ENCODE measurements at places on chromosomes 12 and 14.

DNA sequence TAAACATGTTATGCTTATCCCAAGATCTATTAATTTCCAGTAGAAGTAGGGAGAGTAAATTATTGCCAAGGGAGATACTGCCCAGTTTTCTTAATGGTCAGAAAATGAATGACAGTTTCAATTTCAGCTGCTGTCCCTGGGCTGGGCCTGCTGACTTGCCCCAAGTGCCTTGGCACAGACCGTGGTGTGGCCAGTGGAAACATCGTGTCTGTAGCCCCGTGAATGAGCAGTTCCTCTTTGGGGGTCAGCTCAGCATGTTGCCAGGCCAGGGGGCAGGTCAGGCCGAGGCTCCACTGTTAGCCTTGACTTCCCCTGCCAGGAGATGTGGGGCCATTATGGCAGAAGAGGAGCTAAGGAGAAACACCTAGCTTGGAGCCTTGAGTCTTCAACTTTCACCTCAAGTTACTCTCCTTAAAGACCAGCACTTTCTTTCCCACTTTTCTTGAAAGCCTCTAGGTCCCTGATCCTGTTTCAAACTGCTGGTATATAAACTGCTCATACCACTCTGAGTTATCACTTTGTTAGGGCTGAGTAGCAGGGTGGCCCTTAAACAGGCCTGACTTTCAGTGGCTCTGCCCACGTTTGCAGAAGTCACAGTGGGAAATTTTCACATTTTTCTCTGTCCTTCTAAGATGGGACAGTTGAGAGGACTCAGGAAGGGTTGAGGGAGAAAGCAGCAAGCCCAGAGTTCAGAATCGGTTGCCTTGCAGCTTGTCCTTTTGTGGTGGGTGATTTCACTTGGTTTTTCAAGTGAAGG, 73.2 kb downstream of the SUSD6 start:
- no peak for DNase-seq

- DNase-seq, result peak; percentile 16
Observed at GRCh38 chr14:95480109-95480886, 36.2 kb downstream of the SYNE3 start.

DNA sequence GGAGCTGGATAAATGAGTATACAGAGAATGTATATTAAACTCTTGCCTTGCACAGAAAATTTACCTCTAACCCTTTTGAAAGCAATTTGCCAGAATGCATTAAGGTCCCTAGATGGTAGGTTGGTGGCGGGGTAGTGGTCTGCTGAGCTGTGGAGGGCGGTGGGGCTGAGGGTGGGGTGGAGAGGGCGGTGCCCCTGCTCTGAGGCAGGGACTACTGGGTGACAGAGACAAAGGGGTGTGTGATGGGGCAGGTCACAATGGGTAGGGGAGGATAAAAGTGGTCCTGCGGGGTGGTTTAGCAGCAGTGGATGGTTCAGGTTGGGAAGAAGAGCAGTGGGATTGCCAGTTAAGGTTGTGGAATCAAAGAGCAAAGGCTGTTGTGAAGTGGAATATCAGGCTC, at the start of gene GARIN6:
Gene GARIN6 (plus strand): TSS at position 301 of the 400 bp plus-strand sequence. CDS start 422 bp downstream, outside the sequence.
- DNase-seq, result no peak

DNA sequence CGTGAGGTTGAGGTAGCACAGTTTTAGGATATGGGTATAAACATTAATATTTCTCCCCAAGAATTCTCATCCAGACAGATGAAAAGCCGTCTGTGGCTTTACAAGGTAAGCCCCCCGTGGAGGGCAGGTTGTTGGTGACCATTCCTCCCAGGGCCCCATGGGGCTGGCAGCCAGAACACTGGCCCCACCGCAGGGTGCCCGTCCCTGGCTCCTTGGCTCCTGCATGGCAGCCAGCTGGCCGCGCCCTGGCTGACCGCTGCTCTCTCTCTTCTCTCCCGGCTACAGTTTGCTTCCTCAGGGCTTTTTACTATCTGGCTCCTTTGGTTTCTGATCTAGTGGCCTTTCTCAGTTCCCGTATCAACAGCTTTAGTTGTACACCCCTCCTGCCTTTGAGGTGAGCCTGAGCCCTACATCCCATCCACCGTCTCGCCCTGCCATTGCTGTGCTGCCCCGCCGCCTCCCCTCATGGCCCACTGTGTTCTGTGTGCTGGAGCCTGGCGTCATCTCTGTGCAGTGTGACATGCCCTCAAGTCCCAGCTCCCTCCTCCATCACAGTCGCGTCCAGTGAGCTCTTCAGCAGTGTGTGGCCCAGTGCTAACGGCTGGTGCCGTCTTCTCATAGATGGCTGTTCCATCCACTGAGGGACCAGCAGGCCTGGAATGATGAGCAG, 25.8 kb downstream of the RAB35 start:
- no peak for DNase-seq

- DNase-seq, result no peak
Observed at GRCh38 chr14:60197629-60198303, 32.6 kb upstream of the DHRS7 start.

DNA sequence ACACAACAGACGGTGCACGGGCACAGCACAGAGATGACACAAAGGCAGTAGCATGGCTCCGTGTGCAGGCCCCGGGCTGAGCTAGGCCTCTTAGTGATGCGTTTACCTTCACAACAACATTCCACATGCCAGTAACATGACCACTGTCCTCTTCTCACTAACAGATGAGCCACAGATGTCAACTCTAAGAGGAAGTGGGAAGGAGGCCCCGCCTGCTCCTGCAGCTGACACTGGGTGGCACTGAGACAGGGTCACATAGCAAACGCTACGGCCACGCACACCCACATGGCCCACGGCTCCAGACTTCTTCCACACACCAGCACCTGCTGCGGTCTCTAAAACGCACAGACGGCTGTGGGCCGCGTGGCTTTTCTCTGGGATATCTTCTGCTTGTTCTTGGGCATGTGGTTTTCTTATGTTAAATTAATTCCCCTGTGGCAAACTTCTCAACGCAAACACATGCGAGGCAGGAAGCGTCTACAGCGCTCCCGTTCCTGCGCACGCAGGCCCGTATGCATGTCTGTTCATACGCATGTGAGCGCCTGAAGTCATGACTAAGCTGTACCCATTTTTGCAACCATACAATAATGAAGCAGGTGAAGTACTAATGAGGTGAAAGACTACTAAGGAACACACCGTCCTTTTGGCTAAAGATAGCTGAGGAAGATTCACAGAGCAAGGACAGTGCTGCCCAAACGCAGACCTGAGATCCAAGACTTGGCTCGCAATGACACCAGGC, 26.8 kb downstream of the AMN start:
- peak; percentile 32 for DNase-seq

GRCh38 chr12:50803230-50803875, 39.4 kb upstream of the TMPRSS12 start:
- DNase-seq, result no peak

DNA sequence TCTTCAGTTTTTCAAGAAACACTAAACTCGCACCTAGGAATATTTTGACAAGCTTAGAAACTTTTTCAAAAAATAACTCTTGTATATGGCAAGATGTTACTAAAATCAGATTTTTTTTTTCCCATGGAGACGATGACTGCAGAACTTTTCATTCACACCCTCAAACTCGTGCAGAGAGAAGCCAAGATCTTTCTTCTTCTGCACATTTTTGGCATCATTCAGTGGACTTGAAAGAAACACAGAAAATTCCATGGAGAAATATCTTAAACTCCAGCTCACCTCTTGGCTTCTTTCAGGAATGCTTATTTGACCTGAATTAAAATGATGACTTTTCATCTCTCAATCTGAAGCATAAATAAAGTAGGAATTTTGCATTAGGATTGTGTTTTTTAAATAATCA, 919.4 kb downstream of the NRXN3 start:
- DNase-seq, result no peak

DNA sequence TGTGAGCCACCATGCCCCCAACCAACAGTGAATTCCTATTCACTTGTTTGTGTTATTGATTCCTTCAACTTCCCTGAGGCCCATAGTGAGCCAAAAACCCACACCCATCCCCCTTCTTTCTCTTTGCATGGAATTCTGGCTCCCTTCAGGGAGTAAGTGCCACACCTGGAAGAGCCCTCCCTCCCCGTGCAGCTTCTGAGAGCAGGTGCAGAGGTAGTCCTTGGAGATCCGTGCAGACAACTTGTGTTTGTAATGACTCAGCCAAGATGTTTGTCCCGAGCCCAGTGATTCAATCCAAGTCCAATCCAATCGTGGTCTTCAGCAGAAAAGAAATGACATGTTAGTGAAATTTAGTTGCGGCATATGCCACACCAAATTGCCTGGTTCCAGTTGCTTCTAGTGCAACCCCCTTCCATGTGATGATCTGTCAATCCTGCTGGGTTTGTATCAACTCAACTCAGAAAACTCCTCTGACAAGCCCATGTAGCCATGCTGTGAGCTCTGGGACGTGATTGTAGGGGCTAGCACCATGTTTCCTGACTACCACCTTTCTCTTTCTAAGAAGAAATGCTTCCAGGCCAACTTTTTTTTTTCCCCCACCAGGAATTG, 27.5 kb downstream of the GPRC5A start:
- no peak for DNase-seq

- no peak for DNase-seq
Observed at GRCh38 chr14:72583316-72584272, 310.3 kb downstream of the DPF3 start.

DNA sequence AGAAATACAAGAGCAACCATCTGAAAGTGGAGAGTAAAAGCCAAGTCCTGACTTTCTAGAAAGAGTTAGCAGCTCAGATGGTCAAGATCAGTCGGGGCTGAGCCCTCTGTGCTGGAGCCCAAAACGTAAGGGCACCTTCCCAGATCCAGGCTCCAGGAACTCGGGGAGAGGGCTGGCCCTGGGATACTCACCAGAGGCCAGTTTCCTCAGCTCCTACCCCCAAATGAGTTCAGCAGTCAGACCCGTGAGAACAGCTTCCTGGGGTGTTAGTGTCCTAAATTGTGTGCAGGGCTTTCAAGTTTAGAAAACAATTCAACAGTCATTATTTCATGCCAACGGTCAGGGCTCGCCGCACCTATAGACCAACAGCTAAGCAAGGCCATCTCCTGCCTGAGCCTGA, 147.6 kb upstream of the FKBP4 start:
- no peak for DNase-seq
